ENCODE measurements at places on chromosomes 16 and 17.

DNA sequence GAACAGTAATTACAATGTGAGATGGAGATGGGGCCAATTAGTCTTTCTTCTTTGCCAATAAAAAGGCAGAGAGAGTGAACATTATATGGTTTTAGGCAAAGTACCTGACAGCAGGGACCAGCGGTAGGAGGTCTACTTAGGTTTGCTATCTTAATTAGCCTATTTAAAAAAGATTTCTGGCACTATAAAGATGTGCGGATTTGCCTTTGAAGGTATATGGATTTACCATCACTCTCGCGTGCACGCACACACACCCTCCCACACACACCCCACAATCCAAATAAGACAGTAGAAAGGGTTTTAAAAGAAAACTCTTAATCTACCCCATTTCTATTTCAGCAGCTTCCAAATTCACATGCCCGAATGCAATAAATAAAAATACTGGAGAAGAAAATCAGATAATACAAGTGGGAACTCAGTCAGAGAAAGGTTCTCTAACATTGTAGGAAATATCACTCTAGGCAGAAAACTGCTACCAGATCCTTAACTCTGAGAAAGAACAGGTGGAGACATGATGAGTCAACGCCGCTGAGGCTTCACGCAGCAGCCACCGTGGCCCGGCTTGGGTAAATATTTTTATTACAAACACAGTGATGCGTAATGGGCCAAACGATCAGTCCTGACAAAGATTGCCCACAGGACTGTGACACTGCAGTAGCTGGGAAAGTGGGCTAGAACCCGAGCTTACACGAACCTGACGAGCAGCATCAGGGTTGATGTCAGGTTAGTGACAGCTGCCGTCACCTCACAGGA, 66.6 kb upstream of the AXIN2 start:
- no peak for DNase-seq

- no peak for DNase-seq
Measured at GRCh38 chr16:75589306-75589705, 23.1 kb downstream of the GABARAPL2 start.

DNA sequence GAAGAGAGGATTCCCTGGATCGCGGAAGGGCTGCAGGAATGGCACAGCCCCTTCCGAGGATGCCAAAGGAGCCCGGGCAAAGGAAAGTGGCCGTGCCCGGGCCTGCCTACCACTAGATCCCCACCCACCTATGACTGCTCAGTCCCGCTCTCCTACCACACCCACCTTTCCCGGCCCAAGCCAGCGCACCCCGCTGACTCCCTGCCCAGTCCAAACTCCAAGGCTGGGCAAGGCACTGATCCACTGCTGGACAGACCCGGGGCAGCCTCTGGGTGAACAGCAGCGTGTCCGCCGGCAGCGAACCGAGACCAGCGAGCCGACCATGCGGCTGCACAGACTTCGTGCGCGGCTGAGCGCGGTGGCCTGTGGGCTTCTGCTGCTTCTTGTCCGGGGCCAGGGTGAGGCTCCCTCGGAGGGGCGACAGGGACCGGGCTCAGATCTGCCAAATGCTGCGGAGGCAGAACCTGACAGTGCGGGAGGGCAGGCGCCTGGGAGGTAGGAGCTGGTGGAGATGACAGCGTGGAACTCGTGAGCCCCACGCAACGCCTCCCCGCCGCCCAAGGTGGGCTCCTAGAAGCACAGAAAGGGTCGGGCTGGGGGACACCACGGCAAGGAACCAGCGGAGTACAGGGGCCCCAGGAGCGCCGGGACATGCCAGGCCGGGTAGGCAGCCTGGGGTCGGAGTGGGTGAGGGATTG, at the start of gene CES2:
Gene CES2, plus strand, starts transcription at position 203 of the 698 bp plus-strand sequence. Its CDS starts 120 bp downstream, at position 323.
- DNase-seq: peak; percentile 69

DNA sequence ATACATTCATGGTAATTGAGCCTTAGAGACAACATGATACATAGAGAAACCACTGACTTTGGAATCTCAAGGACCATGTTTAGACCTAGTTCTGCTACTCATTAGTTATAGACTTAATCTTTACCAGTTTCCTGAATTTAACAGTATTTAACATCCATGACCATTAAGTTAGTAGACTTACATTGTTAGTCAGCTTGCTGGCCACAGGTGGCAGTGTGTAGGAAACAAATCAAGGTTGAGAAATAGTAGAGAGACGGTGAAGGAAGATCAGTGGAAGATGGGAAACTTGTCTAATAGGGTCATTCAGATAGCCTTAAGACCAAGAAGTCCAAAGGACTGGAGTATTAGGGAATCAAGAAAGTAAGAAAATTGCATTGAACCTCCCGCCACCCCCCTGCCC, 31.0 kb downstream of the OMG start:
- DNase-seq: no peak

DNA sequence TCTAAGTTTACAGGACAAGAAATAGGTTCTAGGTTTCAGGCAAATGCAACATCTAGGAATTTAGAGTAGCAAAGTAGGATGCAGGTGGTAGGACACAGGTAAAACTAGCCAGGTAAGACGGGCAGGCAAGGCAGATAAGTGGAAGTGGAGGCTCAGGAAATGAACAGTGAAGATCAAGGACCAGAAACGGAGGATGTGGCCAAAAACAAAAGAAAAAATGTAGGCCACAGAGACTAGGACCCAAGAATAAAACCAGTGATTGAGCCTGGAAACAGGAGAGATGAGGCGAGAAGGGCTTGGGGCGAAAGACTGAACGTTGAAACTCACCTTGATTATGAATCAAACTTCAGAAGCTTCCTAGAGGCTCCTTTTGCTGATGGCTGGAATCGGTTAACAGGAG, 24.0 kb downstream of the CPSF4L start:
- DNase-seq: no peak

- DNase-seq: no peak
Measured at GRCh38 chr16:87571868-87572244, 30.5 kb upstream of the JPH3 start.

DNA sequence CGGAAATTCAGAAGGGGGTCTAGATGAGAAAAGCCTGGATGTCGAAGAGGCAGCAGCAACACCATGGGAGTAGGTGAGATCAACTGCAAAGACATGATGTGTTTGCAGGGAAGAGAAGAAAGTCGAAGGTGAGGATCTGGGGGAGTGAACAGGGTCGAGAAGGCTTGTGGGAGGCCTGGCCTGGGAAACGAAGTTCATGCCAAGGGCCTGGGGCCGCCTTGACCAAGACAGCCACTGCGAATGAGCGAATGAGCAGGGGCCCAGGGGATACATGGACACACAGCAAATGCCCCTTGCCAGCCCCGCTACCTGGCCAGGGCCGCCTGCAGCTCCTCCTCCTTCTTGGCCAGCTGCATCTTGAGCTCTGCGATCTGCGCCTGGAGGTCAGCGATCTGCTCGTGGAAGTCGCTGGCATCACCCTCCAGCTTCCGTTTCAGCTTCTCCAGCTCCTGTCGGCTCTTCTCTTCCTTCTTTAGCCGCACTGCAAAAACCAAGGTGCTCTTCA, 87.1 kb downstream of the NDE1 start:
- no peak for DNase-seq

GRCh38 chr17:38617074-38617860, 11.5 kb upstream of the SRCIN1 start:
- no peak for DNase-seq

- DNase-seq: peak; percentile 99
Measured at GRCh38 chr17:2401426-2402221, 764 bp upstream of the MNT start.

DNA sequence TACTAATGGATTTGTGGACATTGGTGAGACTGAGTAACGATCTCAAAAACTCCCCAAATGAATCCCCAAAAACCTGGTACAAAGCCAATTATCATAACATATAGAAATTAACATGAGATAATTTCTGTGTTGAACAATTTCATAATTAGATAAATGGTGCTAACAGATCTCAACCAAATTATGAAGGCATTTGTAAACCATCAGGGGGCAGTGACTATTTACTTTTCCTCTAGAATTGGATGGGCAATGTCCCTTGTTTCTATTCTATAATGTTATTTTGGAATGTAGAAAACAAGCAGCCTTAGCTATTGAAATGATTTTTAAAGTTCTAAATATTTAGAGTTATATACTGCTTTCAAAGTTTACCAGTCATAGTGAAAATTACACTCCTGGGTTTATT, 57.8 kb downstream of the MYH10 start:
- no peak for DNase-seq

DNA sequence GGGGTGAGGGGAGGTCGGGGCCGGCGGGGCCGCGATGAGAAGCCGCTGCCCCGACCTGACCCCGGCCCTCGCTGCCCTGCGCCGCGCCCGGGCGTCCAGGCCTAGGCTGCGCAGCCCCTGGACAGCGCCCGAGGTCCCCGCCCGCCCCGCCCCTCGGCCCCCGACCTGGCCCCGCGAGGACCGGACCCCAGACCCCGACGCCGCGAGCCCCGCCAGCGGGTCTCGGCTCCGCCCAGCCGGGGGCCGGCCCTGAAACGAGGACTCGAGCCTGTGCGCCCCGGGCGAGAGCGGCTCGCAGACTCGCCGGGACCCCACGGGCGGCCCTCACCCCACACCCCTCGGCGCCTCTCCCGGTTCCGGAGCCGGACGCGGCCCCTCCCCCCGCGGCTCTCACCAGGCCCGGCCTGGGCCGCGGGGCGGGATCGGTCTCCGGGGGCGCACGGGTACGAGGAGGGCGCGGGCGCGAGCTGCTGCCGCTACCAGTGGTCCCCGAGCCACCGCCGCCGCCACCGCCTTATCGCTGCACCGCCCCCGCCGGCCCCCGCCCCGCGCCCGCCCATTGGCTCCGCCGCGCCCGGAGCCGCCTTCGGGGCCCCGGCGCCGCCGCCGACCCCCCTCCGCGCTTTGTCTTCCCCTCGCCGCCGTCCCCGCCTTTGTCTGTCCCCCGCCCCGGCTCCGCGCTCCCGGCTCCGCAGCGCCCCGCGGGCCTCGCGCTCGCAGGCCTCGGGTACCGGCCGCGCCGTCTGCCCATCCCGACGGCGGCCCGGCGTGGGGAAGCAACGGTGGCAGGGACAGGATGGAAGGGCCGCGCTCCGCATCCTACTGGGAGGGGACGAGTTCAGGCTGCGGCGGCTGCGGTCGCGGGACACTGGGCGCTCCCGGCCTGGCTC, at the start of gene LIMD2:
Gene LIMD2, minus strand, starts transcription at position 488 of the 890 bp plus-strand sequence. CDS start 827 bp downstream, outside the sequence.
- peak; percentile 57 for DNase-seq

DNA sequence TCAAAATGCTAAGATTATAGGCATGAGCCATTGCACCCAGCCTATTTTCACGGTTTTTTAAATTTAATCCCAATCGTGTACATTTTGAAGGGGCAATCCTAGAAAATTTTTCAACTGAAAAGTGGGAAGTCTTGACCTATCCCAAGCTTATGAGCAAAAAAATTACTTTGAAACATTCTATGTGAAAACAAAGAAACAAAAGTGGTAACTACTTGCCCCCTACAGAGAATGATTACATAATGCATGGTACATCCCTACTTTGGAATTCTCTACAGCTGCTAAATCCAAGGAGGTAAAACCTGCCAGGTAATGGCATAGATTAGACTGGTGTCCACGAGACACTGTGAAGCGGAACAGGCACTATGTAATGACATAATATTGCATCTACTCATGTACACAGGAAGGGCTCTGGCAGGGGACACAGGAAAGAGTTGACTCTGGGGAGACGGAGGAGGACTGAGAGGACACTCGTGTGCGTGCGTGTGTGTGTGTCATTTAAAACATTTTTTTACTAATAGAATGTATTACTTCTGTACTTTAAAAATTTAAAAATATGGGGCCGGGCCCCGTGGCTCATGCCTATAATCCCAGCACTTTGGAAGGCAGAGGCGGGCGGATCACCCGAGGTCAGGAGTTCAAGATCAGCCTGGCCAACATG, 15.7 kb downstream of the ASGR2 start:
- no peak for DNase-seq

- DNase-seq: no peak
Measured at GRCh38 chr16:50549561-50549915, 1.3 kb downstream of the NKD1 start.

DNA sequence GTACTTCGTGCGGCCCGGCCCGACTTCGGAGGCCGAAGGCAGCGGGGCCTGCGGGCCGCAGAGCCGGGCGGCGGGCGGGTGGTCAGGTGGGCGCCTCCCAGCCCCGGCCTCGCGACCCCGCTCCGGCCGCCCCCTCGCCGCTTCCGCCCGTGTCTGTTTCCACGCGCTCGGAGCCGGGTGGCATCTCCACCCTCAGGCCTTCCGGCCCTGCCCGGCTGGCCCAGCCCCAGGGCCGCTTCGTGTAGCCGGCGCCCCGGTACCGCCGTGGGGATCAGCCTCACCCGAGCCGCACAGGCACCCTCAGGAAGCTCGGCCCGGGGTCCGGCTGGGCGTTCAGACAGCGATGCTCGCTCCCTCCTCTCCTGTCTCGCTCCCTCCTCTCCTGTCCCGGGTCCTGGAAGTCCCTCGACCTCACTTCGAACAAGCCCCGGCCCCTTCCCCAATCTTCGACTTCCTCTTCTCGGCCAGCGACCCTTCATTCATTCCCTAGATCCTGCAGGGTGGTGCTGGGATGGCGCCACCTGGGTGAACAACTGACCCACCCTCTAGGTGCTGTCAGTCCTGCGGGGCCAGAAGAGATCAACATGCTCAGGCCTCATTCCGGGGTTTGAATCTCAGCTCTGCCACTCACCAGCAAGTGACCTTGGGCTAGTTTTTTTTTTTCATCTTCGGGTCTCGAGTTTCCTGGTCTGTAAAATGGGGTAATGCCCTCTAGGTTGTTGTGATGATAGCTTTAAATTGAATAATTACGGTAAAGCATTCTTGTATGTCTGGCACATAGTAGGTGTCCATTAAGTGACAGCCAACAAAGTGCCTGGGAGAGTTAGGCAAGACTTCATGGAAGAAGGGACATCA, 610 bp downstream of the VPS4A start:
- DNase-seq: peak; percentile 68

DNA sequence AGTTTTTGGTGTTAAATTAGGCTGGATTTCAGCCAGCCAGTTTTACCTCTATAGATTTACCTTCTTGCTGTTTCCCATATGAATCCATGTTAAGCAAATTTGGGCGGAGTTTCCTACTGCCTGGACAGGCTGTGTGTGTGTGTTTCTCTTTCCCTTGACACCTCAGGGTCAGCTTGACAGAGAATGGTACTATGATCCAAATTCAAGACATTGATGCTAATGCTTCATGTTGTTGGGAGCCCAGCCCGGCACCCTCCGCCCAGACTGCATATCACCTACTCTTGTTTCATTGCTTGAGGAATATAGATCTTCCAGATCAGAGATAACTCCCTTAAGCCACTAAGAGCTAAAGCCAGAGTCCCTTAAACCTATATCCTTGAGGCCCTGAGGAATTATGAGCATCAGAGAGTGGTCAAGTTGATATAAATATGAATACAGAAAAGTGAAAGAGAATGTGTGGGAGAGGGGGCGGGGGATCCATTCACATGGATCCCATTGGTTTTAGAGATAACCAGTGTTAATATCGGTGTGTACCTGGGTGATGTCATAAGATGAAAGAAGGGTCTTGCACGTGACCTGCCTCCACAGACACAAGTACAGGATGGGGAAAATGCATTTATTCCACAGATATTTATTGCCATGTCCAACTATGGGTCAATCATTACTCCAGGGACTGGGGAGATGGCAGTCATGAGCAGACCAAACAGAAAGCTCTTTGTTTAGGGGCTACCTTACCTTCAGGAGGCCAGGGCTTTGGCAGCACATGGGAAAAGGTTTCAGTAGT, 69.7 kb downstream of the WIPI1 start:
- DNase-seq: no peak

Measured in liver (tissue), 10 donors.